ENCODE measurements at places on chromosomes 16 and 17. TPM values are rescaled to one million over a fixed set of nuclear protein-coding genes. Genes with fewer than 3 reads are reported as not detected.
A peak's percentile ranks its signal among the peaks of the same experiment; 100 is the strongest.

TAT gene
- not detected for total RNA-seq

GSG1L gene
- total RNA-seq = not detected

CHST6 gene
- 0.51 TPM for total RNA-seq

PRAC2 gene
- not detected for total RNA-seq

USP22 gene
- total RNA-seq = 116 TPM

TIMP2 gene
- total RNA-seq = 53.1 TPM

BOLA2B gene
- total RNA-seq = 1,320 TPM

GDPD3 gene
- total RNA-seq = 0.57 TPM

HES7 gene
- total RNA-seq = 0.40 TPM

DNA sequence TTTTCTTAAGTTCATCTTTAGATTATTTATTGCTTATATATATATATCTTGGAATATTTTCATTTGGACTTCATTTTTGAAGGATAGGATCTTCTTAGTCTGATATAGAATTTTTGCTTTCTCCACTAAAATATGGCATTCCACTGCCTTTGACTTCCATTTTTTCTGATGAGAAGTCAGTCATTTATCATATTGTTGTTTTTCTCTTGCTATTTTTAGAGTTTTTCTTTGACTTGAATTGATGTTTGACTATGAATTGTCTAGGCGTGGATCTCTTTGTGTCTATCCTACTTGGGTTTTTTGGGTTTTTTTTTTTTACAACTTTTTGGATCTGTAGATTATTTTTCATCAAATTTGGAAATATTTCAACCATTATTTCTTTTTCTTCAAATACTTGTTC lies 67.7 kb downstream of the NLK start:
- no peak for DNase-seq

DNA sequence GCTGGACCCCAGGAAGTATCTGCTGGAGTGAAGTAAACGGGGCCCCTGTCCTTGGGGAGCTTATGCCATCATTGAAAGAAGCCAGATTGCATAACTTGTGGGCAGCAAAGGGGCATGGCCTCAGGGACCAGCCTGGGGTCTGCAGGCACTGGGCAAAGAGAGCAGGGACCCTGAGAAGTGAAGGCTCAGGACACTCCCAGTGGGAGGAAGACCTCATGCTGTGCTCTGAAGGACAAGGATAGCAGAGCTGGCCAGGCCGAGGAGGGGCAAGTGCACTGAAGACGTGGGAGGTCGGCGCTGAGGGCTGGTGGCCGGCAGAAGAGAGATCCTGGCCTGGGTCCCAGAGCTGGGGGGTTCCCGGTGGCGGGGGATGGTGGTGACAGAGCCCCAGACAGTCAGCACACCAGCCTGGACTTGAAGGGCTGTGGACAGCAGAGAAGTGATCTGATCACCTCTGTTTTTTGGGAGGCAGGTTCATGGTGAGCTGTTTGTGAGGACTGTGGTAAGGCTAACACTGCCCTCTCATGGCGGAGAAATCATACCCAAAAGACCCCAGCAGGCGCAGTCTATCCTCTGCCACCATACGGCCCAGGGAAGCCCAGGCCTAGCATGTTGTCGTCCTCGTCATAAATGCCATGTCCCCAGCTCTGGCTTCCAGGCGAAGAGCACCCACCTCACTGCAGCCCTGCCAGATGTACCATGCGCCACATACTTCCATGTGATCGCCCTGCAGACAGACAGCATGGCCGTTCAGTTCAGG lies 7.1 kb upstream of the CNP start:
- DNase-seq = peak; percentile 61

DNA sequence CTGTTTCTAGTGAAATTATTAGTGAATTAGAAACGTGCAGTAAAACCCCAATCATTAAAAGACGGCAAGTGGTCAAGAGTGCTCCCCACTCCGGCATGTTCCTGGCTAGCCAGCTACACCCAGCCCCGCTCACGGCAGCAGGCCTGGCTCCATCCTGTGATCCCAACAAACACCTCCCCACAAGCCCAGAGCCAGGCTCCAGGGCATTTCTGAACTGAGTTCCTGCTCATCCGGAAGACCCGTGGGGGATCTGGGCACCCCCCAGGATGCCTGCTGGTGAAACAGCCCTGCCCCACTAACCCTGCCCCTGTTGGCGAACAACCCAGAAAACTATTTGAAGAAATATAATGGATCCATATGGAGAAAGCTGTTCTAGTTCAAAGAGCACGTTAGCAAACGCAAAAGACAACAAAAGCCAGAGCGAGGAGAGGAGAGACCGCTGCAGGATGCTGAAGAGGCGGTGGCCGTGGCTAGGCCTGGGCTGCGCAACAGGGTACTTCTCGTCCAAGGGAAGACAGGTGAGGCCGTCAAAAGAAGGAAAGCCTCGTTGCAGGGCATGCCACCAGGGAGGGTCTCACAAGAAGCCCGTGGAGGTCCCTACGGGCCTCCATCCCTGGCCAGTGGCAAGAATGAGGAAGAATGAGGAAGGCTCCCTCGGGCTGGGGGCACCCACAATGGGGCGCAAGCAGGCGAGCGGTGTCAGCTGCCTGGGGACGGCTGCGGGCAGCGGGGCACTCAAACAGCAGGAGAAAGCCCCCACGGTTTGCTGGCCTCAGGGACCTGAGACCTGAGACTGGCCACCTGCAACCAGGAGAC lies 19.2 kb downstream of the SLC16A3 start:
- no peak for DNase-seq

DNA sequence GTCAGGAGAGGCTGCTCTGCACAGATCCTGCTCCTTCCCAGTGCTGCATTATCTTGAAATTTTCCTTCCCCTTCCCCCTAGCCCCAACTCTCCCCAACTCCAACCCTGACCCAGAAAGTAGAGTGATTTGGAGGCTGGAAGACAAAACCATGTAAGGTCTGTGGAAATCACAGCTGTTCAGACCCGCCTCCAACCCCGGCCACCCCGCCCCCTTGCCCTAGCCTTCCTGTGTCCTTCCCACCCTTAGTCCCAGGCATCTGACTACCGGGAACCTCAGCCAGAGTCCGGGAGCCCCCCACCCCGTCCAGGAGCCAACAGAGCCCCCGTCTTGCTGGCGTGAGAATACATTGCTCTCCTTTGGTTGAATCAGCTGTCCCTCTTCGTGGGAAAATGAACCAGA lies at the start of gene AOC3:
AOC3 (plus strand) TSS at position 246 of the 400 bp plus-strand sequence; CDS start at position 391, 145 bp downstream.
- no peak for DNase-seq

DNA sequence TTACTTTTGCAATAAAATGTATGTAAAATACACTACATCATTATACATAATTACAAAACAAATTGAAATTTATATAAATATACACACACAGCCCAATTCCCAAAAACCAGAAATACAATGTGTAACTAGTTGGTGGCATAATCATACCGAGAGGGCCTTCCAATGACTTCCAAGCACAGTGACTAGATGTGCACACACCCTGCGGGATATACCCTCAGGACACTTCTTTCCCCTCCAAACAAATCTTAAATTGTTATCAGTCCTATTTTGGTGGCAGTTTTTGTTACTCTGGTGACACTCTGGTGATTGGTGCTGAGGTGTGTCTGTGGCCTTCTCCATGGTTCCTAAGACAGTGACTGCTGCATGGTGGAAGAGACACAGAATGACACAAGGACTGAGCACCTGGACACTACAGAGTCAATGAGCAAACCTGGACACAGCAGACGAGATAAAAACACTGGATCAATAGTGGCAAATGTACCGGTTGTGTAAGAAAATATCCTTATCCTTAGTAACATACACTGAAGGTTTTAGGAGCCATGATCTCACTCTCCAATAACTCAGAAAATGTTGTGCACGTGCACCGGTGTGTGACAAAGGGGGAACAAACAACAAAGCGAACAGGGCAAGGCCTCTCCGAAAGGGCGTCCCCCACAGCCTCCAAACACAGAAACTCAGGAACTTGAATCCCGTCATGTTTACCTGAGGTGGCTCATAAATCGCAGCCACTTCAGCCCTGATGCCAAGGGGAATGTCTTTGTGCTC lies 32.9 kb downstream of the NPLOC4 start:
- no peak for DNase-seq

- no peak for DNase-seq
Observed at GRCh38 chr17:64611369-64611768, 50.7 kb downstream of the SMURF2 start.

GRCh38 chr17:74822939-74823367 lies 36.7 kb downstream of the GRIN2C start:
- DNase-seq = no peak

- no peak for DNase-seq
Observed at GRCh38 chr17:61404913-61405685, 5.5 kb downstream of the TBX2 start.

GRCh38 chr16:85819771-85820170 lies 20.3 kb downstream of the COX4I1 start:
- DNase-seq = peak; percentile 35

DNA sequence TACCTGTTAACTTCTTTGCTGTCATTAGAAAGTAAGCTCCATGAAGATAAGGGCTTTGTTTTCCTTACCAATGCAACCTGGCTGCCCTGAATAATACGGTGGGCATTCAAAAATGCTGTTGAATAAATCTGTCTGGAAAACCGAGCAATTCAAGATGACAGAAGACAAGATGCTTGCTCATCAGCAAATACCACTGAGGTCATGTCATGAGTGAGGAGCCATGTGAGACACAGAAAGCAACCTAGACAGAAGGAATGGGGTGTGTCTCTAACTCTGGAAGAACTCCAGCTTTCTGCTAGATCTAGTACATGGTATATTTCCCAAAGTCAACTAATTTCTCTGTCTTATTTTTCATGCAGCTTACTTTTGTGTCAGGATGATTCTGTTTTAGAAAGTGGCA lies 64.2 kb downstream of the STH start:
- DNase-seq = peak; percentile 27

DNA sequence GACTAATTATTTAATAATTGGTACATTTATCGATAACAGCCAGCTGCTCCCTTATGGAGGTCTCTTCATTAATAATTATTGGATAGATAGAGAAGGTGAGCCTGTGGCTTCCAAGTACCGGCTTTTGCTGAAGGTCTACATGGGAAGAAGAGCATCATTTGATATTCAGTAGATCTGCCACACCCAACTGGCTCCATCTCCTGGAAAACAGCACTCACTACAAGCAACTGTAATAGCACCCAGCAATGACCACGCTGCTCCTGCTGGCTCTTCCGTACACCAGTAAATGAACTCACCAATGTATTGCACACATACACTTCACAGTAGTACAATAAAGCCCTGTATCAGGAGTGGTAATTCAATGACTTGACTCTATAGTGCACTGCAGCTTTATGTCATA lies 19.5 kb downstream of the MARVELD3 start:
- peak; percentile 15 for DNase-seq

DNA sequence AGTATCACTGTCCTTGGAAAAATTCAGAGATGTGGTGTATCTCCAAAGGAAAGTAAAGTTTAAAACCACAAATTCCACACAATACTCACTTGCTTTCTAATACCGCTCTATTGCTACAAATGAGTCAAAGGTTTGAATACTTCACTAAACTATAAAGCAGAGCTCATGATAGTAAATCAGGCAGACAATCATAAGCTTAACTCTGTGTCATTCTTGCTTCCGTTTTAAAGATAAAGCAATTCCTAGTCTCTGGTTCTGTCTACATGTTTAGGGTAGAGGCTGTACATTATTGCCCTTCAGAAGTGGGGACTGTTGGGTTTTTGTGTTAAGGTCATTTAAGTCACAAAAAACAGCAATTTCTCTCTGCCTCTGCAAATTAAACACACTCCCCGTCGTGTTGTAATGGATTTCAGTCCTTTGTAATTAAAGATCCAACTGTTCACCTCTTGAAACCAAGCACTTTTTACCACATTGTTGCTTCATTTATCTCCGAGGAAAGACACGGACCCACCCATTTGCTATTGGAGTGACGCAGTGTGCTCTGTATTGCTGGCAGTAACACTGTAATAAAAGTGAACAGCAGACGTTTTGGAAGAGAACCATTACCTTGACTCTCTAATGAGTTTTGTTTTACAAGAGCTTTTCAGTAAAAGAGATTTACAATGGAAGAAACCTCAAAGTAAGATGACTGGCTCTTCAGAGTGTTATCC lies 83.1 kb upstream of the CNTNAP4 start:
- DNase-seq = peak; percentile 27

DNA sequence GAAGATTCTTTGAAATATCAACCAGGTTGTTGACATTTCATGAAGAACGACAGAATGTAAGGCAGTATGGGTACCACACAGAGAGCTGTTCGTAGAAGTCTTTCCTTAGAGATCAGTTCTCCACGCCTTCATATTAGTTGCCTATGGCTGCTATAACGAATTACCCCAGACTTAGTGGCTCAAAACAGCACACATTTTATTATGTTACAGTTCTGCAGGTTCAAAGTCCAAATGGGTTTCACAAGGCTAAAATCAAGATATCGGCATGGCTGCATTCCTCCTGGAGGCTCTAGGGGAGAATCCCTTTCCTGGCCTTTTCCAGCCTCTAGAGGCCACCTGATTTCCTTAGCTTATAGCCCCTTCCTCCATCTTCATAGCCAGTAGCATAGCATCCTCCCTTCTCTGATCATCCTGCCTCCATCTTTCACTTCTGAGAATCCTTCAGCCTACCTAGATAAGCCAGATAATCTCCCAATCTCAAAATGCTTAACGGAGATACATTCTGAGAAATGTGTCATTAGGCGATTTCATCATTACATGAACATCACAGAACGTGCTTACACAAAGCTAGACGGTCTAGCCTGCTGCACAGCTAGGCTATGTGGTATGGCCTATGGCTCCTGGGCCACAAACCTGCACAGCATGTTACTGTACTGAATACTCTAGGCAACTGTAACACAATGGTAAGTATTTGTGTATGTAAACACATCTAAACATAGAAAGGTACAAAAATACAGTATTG lies 26.0 kb downstream of the ERCC4 start:
- no peak for DNase-seq

- no peak for DNase-seq
Observed at GRCh38 chr16:59500601-59501000, 766.5 kb upstream of the GOT2 start.

DNA sequence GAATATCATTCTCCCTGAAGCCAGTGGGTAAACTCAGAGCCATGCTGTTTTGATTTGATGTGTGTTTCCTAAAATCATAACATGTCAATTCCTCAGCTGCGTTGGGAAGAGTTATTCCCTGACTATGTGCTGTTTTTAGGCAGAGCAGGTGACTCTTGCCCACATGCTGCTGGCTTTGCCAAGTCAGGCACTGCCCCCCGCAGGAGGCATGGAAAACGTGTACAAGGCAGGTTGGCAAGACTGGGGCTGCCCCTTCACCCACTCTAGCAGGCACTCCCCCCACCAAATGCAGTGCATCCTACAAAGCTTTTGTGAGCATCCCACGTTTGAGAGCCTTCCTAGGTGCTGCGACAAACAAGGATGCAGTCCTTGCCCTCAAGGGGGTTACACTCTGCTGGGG lies 38.3 kb upstream of the NAT9 start:
- DNase-seq = no peak

DNA sequence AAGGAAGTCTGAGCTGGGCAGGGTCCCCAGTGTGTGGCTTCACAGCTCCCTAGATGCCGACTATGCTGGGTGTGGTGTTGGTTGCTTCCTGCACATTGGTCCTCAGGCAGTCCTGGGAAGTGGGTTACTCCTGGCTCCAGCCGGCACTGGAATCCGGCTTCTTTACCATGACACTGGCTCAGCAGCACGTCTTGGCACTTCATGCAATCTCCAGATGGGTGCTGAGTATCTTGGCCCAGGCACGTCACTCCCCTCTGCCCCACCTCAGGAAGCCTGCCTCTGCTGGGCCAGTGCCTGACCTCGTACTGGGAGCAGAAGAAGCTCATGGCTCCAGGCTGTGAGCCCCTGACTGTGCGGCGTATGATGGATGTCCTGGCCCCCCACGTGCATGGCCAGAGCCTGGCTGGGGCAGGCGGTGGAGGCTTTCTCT lies 24.5 kb downstream of the FCSK start:
- no peak for DNase-seq

- no peak for DNase-seq
Observed at GRCh38 chr16:51317575-51317974, 166.5 kb upstream of the SALL1 start.

GRCh38 chr16:69481901-69482341 lies 57.5 kb downstream of the CYB5B start:
- peak; percentile 15 for DNase-seq

Data from Daoy (cell line).